ENCODE measurements at places on chromosomes 2 and 18.
A peak's percentile ranks its signal among the peaks of the same experiment; 100 is the strongest.

GRCh38 chr2:237503201-237503600 lies 16.1 kb downstream of the MLPH start:
- DNase-seq, result peak; percentile 35

- no peak for DNase-seq
Measured at GRCh38 chr2:216594081-216594480, 39.1 kb upstream of the IGFBP2 start.

- no peak for DNase-seq
Measured at GRCh38 chr2:101479328-101479727, 4.4 kb upstream of the RFX8 start.

DNA sequence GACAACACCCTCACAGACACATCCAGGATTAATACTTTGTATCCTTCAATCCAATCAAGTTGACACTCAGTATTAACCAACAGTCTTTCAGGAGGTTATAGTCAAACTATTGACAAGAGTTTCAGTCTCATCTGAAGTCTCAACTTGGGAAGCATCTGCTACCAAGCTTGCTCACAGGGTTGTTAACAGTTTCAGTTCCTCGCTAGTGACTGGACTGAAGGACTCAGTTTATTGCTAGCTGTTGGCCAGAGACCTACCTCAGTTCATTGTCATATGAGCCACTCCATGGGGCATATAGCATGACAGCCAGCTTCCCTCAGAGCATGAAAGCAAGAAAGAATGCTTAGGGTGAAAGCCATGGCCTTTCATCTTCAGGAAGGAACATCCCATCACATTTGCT lies 228.6 kb downstream of the EPHA4 start:
- no peak for DNase-seq

DNA sequence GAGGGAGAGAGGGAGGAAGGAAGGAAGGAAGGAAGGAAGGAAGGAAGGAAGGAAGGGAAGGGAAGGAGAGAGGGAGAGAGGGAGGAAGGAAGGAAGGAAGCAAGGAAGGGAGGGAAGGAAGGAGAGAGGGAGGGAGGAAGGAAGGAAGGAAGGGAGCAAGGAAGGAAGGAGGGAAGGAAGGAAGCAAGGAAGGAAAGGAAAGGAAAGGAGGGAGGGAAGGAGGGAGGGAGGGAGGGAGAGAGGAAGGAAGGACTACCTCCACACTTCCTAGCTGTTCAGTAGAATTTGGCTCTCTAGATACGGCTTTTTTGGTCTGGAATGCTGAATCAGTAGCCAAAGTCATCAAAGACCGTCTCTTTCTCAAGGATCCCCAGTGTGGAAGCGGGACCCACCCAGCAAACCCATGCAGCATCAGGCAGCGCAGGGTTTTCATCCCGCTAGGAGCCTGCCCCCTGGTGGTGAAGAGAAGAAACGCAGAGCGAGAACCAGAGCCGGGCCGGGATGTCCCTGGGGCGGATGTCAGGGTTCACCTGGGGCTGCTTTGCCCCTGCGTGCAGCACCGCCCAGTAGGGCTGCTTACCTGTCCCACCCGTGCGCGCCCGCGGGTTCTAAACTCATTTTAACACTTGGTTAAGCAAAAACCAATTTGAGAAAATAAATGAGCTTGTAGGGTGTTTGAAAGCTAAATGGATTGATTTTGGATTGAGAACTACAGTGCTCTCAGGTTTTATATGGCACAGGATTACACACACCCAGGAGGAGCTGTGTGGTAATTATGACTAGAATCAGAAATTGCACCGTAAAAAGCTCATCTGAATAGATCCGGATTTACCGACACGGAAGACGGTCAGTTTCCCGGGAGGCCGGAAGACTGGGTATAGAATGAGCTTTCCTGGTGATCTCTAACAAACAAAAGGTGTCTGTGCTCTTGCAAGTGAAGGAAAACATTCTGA lies 48.1 kb upstream of the ARL4C start:
- DNase-seq, result peak; percentile 91

GRCh38 chr2:95526360-95527341 lies 42.1 kb upstream of the TRIM43B start:
- DNase-seq, result peak; percentile 86

Data from spleen (tissue), 13 donors.